ENCODE measurements at places on chromosomes 6 and 20.

DNA sequence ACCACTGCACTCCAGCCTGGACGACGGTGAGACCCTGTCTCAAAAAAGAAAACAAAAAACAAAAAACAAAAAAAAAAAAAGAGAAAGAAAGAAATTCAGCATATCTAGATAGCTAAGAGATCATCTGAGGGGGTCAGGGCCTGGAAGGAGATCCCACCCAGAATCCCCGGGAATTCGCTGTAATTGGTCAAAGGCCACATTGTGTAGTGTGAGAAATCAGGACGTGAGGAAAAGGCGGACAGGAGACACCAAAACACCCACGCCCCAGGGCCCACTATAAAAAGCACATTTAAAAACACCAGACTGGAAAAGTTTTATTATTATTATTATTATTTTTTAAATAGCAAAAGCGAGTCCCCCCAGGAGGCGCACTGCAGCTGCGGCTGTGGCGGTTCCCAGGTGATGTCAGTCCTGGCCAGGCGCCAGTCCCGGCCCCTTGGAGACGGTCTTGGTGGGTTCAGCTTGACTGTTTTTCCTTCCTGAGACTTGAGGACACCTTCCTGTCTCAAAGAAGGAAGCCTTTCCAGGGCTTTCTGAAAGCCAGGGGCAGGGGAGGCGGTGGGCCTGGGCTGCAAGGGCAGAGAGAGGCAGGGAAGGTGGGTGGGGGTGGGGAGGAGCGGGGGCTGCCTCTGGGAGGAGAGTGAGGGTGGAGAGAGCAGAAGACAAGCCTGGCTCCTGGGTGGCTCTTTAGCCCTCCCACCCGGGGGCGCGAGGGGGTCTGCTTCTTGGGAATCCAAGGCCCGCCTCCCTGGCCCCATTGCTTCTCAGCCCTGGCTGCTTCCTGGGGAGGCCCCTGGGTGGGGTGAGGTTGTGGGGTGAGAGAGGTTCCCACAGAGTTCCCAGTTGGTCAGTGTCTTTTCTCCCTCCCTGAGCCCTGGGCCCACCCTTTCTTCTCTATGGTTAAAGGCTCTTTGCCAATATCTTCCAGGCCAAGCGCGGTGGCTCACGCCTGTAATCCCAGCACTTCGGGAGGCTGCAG, 14.5 kb downstream of the TCF15 start:
- no peak for DNase-seq

DNA sequence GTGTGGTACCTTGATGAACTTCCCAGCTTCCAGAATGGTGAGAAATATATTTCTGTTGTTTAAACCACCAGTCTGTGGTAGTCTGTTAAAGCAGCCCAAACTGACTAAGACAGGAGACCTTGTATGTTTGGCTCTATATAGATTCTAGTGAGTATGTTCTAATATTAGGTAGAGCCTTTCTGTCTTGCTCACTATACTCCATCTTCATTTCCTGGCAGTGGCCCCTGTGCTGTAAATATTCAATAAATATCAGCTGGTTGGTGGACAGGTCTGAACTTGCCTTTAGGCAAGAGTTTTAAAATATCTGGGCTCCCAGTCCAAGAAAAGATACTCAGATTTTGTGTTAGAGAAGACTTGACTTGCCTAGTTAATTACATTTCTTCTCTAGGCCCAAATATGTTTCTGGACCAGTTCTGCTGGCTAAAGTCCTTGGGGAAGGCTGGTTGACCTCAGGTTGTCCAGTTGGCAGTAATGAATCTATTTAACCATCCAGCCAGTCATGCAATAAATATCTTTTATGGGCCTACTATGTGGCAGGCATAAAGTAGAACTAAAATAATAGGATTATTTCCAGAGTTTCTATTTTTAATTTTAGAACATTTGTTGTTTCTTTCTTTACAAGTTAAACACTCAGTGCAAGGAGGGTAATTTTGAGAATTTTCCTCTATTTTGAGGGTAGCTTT, 22.3 kb downstream of the PPP1R14C start:
- no peak for DNase-seq

- DNase-seq = no peak
Measured at GRCh38 chr6:34157851-34158250, 12.0 kb upstream of the GRM4 start.

- DNase-seq = no peak
Measured at GRCh38 chr6:159633196-159633595, 59.8 kb downstream of the SOD2 start.

- no peak for DNase-seq
Measured at GRCh38 chr6:150617496-150618460, 18.1 kb downstream of the PLEKHG1 start.

GRCh38 chr6:79438030-79438429, 99.2 kb downstream of the LCA5 start:
- DNase-seq = no peak

- DNase-seq = no peak
Measured at GRCh38 chr6:44739181-44739580, 351.7 kb downstream of the CDC5L start.

Data from stimulated activated naive CD8-positive, alpha-beta T cell treated with anti-CD3 and anti-CD28 coated beads, Interleukin-15, Interleukin-2, amounts not matched to agents 100 U/mL and 50 U/mL, for 24 hours (primary cell).